ENCODE measurements at places on chromosomes 5 and 9.

GRCh38 chr5:51599587-51599986 lies 216.3 kb downstream of the ISL1 start:
- DNase-seq = peak; percentile 87

GRCh38 chr9:122228568-122229484 lies at the start of gene LHX6:
Gene LHX6 (minus strand): TSS chr9:122228957. CDS start chr9:122228740, 217 bp downstream.
- no peak for DNase-seq

DNA sequence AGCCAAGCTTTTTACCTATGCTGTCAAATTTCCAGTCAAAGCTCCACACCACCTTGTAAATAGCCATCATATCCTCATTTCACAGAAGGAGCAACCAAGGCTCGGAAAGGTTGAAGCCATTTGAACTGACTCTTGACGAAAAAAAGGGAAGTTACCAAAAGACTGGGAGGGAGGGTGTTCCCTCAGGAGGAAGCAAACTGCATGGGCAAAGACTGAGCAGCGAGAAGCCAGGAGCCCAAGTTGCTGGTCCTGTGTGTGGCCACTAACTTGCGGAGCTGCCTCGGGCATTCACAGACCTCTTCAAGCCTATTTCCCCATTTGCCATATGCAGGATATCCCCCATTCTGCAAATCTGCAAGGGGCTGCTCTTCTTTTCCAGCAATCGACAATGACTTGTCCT lies 37.4 kb downstream of the TTLL11 start:
- no peak for DNase-seq

GRCh38 chr5:163567811-163568210 lies 62.4 kb downstream of the MAT2B start:
- DNase-seq = no peak

DNA sequence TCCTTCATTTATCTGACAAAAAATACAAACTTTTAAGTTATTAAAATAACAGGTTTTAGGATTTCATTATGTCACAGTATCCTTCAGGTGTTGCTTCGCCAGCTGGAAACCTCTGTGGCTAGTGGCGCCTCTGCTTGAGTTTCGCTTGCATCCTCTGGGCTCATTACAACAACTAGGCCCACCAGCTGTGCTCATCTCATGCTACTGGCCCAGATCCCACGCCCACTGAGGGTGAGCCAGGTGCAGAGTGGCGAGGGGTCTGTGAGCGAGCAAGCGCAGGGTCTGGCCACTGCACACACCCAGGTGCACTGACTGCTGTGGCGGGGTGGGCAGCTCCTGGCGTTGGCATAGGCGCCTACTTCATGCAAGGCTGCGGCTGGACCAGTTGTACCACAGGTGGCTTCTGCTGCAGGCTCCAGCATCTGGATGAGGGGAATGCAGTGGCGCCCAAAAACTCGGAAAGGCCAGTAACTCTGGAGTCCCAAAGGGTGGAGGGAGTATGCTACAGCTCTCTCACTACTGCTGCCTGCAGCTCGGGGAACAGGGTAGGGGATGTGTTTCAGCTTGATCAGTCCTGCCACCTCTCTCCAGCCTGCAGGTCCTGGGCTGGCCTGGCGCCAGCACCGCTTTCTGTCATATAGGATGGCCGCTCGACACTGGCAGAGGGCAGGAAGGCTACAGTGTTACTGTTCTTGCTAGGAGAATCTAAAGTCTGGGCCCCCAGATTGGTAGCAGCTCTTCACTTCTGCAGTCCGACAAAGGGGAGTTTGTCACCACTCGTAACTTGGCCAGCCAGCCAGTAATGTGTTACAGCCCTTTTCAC lies 452.1 kb downstream of the TUSC1 start:
- DNase-seq = no peak

DNA sequence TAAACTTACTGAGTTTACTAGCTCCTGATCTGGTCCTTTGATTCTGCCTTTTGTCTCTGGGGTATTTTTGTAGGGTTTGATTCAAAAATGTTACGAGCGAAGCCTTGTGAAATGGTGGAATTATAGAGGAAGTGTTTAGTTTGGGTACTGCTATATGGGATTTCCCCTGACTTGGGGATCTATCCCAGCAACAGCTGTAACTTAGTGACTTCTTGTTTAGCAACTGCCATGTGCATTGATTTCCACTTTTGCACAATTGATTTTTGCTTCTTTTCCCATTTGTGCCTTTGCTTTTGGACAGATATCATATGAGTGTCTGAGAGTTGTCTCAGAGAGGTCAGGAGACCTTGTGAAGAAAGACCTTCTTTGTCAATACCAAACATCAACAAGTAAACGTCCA lies 248.5 kb upstream of the DAP start:
- DNase-seq = no peak

GRCh38 chr5:151903243-151903653 lies 21.4 kb downstream of the GLRA1 start:
- no peak for DNase-seq

All from COR-L47 (cell line).